ENCODE measurements at places on chromosomes 7 and 10.

- no peak for DNase-seq
Observed at GRCh38 chr10:103429647-103430046, 22.5 kb downstream of the CALHM2 start.

GRCh38 chr10:32073128-32073527 lies 16.9 kb upstream of the KIF5B start:
- DNase-seq, result no peak

GRCh38 chr7:21495731-21496130 lies 47.1 kb upstream of the DNAH11 start:
- no peak for DNase-seq

DNA sequence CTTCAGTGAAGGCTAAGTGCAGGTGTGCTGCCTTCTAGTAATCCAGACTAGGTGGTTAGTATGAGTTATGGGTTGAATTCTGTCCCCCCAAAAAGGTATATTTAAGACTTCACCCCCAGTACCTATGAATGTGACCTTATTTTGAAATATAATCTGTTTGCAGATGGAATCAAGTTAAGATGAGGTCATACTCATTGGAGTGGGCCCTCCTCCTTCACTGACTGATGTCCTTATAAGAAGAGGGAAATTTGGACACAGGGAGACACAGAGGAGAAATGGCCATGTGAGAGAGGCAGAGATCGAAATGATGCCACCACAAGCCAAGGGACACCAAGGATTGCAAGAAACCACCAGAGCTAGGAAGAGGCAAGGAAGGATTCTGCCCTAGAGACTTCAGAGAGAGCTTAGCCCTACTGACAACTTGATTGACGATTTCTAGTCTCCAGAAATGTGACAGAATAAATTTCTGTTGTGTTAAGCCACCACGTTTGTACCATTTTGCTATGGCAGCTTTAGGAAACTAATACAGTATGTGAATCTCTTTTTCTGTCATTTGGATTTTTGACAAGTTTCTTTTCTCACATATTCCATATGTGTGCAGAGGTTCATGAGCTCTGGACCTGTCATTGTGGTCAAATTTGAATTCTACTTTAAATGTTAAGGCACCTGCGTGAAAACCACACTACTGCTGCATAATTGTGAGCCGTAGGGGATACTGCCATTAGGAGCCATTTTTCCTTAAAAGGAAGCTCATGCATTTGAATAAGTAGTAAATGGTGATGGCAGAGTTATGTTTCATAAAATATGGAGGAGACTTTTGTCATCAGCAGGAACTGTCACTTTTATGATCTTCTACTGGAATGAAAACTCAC lies 2.6 kb upstream of the RPA3 start:
- no peak for DNase-seq

GRCh38 chr10:52216852-52217251 lies 97.2 kb upstream of the DKK1 start:
- no peak for DNase-seq

- DNase-seq, result no peak
Observed at GRCh38 chr7:131723926-131724325, 167.5 kb upstream of the PODXL start.

- no peak for DNase-seq
Observed at GRCh38 chr10:59216178-59216869, 39.9 kb downstream of the PHYHIPL start.

DNA sequence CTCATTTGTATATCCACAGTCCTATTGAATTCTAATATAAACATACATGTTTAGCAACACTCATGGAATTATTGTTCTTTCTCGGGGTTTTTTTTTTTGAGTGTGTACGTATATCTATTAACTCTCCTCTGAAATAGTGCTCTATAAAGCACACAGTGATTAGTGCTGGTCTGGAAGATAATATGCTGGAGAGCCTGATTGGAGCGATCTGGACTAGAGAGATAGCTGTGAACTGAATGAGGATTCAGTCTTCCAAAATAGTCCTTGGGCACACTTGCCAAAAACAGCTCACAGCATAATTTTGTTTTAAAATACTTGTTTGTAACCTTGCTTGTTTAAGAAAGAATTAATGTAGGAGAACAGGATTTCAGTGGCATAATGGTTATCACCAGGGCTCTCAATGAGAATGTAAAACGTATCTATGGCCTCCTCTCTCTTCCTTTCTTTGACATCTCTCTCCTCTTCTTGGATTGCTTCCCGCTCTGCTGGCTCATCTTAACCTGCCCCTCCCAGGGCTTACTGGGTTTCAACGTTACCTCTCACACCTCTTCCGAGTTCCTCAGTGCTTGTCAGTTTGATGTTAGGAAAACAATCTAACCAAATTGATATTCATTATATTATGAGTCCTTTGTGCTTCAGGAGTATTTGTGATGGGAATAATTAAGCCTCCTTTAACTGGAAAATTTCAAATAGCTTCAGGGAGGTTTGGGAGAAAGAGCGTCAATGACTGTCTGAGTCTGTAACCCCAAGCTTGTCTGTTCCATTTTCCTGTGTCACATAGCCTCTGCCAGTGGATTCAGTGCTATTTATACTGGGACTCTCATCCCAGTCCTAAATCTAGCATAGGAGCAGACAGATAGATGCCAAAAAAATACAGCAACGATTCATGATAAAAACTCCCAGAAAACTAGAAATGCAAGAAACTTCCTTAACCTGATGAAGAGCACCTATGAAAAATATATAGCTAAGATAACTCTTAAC lies 16.2 kb upstream of the AGK start:
- no peak for DNase-seq

DNA sequence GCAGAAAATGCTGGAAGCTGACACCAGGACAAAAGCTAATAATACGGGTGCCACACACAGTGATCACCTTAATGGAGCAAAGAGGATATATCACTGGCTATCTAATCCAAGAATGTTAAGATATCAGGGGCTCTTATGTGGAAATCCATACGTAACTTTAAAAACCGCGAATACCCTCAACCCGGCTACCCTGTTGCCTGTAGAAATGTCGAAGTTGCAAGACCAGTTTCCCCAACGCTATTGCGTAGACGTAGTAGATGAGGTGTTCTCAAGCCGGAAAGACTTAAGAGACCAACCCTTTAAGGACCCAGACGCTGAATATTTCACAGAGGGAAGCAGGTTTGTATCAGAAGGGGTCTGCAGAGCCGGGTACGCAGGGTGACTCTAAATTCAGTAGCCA lies 7.9 kb upstream of the CYREN start:
- no peak for DNase-seq

- DNase-seq, result no peak
Observed at GRCh38 chr7:158811461-158811860, 17.8 kb downstream of the ESYT2 start.

- DNase-seq, result no peak
Observed at GRCh38 chr10:30422981-30423654, 10.9 kb upstream of the MAP3K8 start.

- no peak for DNase-seq
Observed at GRCh38 chr10:76492026-76492425, 1060.6 kb downstream of the LRMDA start.

DNA sequence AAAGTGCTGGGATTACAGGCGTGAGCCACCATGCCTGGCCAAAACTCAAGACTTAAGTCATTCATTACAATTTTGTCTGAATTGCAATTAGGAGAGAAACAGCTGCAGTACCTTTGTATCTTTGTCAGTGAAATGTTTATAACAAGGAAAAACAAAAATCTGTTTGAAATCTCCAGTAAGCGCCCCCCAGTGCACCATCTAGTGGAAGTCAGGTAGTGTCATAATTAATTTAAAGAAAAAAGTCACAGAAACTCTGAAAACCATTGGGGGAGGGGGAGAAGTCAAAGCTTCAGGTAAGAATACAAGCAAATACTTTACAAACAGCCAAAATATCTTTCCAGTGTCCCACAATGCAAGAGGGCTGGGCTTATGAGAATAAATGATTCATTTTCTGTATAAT lies 2.8 kb downstream of the MPP7 start:
- DNase-seq, result no peak

GRCh38 chr7:113890331-113891030 lies 28.3 kb downstream of the PPP1R3A start:
- no peak for DNase-seq

GRCh38 chr10:7477538-7478334 lies 66.9 kb upstream of the SFMBT2 start:
- no peak for DNase-seq
